EL (cell line): ENCODE measurements at places on chromosomes 2 and 18.

GRCh38 chr2:58720770-58721697 is 479.9 kb upstream of the FANCL start:
- DNase-seq = no peak

GRCh38 chr18:11149441-11150270 is at the start of gene PIEZO2:
TSS of gene PIEZO2 (minus strand) at chr18:11149569. CDS start at chr18:11148588, 981 bp downstream.
- DNase-seq = peak; percentile 79

GRCh38 chr2:100812116-100812515 is 7.8 kb upstream of the NPAS2 start:
- no peak for DNase-seq

GRCh38 chr2:37149626-37150322 is 7.0 kb downstream of the EIF2AK2 start:
- no peak for DNase-seq

DNA sequence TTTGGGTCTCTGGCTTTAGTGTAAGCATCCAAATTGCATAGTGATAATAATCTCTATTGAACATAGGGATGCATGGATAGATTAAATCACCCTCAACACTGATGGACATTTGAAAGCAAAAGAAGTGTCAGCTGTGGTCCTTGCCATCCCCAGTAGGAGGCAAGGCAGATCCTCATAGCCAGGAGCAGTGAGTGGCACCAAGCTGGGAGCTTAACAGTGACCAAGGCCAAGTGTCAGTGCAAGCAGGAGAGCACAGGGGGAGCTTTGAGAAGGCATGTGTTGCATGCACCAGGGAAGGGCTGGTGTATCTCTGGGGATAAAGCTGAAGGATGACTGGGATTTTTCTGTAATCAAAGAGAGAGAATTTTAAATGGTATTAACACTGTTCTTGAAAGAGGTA is 14.7 kb downstream of the SLC14A1 start:
- no peak for DNase-seq

DNA sequence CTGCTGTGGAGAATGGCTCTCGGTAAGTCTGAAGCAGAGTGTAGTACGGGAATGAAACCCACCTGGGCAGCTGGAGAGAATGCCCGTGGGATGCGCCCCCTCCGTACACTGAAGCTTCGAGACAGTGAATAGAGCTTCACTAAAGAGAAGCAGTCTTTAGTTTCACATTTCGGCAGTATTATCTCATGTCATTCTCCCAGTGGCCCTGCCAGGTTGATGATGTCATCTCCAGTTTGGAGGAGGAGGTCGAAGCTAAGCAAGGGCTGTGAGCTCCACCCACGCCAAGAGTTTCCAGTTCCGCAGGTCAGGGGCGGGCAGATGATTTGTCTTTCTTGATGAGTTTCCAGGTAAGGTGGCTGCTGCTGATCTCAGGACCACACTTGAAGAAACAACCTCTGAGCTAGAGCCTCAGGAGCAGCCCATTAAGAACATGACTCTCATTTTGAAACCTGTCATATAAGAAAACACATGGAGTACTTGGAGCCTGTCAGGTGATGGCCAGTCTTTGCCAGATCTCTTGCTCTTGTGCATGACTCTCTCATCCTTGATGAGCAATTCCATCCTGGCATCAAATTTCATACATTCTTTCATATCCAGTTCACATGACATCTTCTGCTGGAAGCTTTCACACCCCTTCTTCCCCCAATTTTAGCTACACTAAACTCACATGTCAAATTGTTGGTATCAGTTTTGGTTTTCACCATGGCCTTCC is 475.0 kb downstream of the RNF144A start:
- no peak for DNase-seq

DNA sequence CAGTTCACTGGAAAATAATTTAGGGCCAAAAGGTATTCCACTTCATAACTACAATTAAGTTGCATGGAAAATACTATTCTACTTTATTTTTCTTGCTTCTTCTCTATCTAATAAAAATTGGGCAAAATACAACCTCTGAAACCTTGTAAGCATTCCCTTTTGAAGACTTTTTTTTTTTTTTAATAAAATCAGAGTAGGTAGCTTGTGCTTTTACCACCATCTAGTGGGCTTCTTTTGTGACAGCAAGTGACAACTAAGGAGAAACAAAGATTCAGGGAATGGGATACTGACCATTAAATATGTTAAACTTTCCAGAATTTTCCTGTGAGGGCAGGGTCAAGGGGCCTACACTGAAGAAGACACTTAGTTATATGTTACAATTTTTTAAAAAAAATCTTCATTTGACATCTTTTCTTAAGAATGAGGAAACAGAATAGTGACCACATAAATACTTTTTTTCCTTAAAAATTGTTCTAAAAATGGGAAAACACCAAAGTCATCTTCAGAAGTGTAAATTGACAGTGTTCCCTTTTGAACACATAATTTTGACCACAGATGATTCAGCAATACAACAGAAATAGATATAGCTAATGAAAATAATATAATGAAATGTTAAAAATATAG is 1183.2 kb upstream of the ACVR2A start:
- DNase-seq = peak; percentile 47

DNA sequence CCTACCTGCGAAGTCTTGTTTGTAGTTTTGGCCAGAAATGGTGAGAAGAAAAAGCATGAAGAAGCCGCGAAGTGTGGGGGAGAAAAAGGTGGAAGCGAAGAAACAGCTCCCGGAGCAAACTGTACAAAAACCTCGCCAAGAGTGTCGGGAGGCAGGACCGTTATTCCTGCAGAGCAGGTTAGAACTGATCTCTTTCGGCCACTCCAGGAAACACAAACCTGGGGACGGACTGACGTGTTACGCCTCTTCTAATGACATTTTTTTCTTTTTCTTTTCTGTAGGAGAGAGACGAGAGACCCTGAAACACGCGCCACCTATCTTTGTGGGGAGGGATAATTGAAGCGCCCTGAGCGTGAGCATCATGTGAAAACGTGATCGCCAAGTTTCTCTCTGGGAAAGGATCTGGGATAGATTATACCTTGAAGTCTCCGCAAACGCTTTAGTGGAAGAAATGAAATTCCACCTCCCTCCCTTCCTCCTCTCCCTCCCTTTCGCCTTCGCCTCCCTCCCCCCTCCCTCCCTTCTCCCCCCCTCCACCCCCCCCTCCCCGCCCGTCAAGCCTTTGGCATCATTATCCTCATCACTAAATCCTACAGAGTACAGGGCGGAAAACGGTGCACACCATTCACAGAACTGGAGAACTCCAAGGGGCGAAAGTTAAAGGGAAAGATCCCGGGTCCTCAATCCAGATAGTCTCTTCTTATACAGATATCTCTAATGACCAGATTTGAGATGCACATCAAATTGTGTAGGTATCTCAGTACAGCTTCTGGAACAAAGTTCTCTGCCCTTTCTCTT is at the start of gene ZEB2:
ZEB2 (minus strand) TSS at position 186 of the 798 bp plus-strand sequence. CDS start 2,769 bp downstream, outside the sequence.
- peak; percentile 90 for DNase-seq

DNA sequence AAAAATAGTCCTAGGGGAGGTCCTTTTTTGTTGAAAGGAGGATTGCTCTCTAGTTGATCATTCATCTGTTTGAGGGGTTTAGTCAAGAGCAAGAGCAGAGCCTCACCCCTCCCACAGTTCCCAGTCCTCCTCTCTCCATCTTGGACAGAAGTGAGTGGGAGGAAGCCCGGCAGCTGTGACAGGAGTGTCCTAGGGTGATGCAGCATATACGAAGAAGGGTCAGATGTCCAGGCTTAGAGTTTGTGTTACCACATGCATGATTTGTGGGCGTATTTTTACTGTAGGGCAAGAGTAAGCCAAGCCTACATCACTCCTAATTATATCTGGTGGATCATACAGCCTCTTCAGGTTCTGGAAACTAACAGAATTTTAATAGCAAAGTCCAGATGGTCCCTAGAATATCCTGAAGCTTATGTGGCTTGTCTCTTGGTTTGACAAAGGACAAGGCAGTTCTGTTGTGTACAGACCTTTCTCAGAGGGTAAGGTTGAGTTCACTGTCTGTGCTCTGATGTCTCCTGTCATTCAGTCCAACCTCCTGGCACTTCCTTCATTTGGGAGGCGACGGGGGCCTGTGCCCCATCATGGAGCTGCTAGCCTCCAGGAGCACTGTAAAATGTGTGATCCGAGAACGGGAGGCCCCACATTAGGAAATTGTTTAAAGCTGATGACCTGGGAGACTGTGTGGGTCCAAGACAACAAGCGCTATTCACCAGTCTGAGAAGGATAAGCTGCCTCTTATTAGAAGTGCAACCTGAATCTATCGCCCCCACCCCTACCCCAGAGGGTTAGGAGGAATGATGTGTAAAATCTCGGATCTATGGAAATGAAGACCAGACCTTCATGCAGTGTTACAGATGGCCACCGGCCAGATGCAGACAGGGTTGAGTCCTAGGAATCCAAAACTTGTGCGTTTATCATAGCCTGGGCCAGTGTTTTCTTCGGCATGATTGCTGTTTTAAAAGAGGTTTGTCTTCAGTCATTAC is 6.9 kb downstream of the CEP68 start:
- DNase-seq = no peak

GRCh38 chr18:34221971-34222306 is 2.8 kb downstream of the NOL4 start:
- no peak for DNase-seq

DNA sequence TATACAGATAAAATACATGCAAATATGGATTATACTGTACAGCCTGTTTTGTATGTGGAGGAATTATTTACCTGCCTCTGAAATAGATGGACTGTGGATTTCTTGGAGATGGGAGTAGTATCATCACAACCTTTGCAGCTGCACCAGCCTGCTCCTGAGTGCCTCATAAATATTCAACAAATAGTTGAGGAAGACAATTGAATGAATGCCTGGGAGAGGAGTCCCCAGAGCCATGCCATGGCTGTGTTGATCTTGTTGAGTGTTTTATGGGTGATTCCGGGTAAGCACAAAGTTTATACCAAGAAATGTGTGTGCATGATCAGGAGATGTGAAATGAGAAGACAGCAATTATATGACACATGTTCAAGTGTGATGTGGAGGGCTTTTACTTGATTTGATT is 225.0 kb downstream of the FHOD3 start:
- no peak for DNase-seq
